ENCODE measurements at places on chromosomes 5 and 9. TPM values are rescaled to one million over a fixed set of nuclear protein-coding genes. Genes with fewer than 3 reads are reported as not detected.

The MYOZ3 gene
- total RNA-seq, result not detected

The SLC25A46 gene
- 31.1 TPM for total RNA-seq

The SHISAL2B gene
- not detected for total RNA-seq

The INSL6 gene
- total RNA-seq, result not detected

The BASP1 gene
- 298 TPM for total RNA-seq

The PPP1R26 gene
- total RNA-seq, result 21.1 TPM

The CCDC183 gene
- 0.16 TPM for total RNA-seq

The GOLPH3 gene
- total RNA-seq, result 56.2 TPM

The PCDHB15 gene
- 0.02 TPM for total RNA-seq

The TLX3 gene
- not detected for total RNA-seq

The RNF20 gene
- total RNA-seq, result 22.7 TPM

The TMEM215 gene
- 0.02 TPM for total RNA-seq

The CDKN2B-AS1 gene
- total RNA-seq, result not detected

The TRIO gene
- total RNA-seq, result 97.4 TPM

The NR5A1 gene
- total RNA-seq, result not detected

The RNF183 gene
- total RNA-seq, result not detected

The TIGD6 gene
- 5.2 TPM for total RNA-seq

Data from A549 treated with CORT108297 at 1 μM for 4 hours (cell line).